Caki2 (cell line): ENCODE measurements at places on chromosomes 12 and 14. TPM values are rescaled to one million over a fixed set of nuclear protein-coding genes. Genes with fewer than 3 reads are reported as not detected.

RPL10L gene
- total RNA-seq, result not detected in 2 replicates

FGD4 gene
- total RNA-seq, result 13.9 and 16.4 TPM in 2 replicates

SCN8A gene
- 0.30 TPM in 1 of 2 replicates, not detected in the other for total RNA-seq

DNA sequence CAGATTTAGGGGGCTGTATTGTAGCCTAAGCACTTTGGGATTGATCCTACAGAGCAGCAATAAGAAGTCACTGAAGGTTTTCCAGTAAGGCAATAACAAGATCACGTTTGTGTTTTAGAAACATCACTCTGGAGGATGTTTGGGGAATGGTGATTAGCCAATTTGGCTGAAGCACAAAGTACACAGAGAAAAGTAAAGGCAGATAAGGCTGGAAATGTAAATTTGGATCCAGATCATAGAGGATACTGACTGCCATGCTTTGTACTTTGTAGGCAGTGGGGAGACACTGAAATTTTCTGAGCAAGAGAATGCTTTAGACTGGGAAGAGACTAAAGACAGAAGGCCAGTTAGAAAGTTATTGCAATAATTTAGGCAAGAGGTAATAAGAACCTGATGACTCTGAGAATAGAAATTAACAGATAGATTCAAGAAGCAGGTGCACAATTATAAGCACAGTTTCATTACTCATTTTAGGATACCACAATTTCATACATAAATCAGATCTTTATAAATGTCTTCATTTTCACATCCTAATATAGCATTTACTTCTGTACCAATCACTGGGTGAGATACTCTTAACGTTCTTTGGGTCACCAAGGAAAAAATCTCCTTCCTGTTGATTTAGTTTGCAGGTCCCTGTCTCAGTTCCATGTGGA lies 314.5 kb upstream of the GARIN6 start:
- DNase-seq, result no peak

GRCh38 chr12:113239811-113240331 lies 18.6 kb downstream of the TPCN1 start:
- peak; percentile 26 for DNase-seq

- DNase-seq, result no peak
Observed at GRCh38 chr12:88153959-88154358, 11.9 kb downstream of the TMTC3 start.

DNA sequence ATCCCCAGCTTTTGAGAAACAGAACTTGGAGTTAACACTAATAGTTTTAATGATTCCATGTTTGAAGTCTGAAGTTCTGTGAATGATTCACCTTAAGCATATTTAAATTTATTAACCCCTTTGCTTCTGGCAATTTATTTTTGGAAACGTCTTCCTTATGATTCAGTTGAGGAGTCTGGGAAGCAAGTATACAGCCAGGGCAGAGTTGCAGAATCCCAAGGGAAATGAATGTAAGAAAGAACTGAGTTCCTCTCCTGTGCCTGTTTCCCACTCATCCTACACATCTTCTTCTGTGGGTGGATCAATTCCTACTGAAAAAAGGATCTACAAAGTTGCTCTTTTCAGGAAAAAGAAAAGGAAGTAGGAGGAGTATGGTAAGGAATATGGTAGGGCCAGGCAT lies 108.2 kb upstream of the CCDC91 start:
- DNase-seq, result no peak

DNA sequence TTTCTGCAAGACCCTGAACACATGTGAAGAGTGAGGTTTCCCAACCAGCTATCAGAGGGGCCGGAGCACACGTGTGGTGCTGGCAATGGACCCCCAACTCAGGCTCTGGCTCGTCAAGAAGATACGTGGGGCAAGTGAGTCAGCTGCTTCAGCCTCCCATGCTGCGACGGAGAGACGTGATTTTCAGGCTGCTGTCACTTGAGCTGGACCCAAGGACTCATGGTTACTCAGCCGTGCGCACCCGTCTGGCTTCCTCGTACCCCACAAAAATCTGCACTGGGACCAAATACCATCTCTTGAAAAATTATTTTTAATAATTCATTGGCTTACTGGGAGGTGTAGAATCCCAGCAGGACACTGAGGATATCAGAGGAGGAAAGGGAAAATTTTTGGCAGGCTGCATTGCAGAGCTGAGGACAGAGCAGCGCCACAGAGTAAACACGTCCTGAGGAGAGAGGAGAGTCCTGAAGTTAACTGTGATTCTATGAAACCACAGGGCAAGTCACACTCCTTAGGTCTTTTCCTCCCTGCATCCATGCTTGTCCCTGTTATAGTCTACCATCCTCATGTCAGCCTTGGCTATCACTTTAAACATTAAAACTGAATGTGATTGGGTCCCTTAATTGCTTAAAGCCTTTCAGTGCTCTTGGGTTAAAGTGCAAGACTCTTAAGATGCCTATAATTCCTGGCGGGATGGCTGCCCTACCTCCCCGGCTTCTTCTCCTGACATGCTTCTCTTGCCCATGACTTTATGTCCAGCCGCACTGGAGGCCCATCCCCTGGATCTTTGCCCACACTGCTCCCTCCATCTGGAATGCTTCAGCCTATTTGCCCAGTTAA lies 95.3 kb upstream of the SLC35F4 start:
- no peak for DNase-seq

DNA sequence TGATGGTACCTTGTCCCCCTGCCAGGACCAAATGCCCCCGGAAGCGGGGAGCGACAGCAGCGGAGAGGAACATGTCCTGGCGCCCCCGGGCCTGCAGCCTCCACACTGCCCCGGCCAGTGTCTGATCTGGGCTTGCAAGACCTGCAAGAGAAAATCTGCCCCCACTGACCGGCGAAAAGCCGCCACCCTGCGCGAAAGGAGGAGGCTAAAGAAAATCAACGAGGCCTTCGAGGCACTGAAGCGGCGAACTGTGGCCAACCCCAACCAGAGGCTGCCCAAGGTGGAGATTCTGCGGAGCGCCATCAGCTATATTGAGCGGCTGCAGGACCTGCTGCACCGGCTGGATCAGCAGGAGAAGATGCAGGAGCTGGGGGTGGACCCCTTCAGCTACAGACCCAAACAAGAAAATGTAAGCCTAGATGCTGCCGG lies 410 bp downstream of the MYF6 start:
- DNase-seq, result no peak

DNA sequence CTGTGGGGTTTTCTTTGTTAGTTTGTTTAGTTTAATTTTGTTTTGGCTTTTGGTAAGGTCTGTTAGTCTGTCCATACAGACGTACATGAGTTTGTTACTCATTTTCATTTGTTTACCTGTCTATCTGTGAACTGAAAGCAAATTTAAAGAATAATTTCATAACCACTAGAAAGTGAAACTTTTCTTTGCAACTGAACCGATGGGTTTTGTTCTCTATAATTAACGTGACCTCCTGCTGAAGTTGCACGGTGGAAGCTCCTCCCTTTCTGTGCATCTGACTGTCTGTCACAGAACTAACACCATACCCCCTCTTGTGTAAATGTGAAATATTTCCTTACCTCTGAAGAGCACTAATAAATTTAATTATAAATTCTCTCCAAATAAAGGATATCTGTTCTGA lies 595.5 kb downstream of the GALC start:
- no peak for DNase-seq
